Activated T-cell treated with anti-CD3 and anti-CD28 coated beads, Interleukin-2, amount 50 U/mL, for 24 hours (primary cell): ENCODE measurements at places on chromosomes 13 and 19.

DNA sequence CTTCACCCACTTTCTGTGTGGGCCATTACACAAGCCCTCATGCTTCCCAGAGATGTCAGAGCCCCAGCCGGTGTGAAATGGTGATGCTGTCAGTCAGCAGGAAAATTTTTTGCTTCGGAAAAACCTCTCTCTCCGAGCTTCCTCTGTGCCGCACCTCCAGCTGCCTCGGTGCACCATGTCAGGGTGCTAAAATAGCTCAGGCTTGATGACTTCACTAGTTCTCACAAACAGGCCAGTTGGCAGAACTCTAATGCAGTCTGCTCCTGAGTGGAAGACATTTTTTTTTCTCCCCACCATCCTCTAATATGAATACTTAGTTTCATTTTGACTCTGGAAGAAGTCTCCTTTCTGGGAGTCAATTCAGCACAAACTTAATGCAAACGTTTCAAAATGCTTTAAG is 71.3 kb downstream of the KLF12 start:
- peak; percentile 48 for DNase-seq

- no peak for DNase-seq
These were observed 283.1 kb downstream of the DCT start for GRCh38 chr13:94196413-94196812.

DNA sequence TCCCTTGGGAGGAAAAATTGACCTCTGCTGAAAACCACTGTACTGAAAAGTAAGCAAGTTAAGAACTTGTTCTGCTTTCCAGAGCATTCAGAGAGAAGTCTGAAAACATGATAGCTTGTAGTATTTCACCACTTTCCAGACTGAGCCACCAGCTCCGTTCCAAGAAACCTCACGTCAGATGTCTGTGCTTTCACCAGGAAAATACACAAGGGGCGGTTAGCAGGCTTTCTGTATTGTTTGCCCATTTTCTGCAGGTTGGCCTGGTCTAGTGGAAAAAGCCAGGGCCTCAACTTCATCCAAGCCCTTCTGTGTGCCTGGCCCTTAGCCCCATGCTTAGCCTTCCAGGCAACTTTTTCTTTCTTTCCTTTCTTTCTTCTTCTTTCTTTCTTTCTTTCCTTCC is 36.4 kb downstream of the RXFP2 start:
- DNase-seq = no peak

GRCh38 chr13:113074401-113074800 is 31.2 kb upstream of the F7 start:
- no peak for DNase-seq

DNA sequence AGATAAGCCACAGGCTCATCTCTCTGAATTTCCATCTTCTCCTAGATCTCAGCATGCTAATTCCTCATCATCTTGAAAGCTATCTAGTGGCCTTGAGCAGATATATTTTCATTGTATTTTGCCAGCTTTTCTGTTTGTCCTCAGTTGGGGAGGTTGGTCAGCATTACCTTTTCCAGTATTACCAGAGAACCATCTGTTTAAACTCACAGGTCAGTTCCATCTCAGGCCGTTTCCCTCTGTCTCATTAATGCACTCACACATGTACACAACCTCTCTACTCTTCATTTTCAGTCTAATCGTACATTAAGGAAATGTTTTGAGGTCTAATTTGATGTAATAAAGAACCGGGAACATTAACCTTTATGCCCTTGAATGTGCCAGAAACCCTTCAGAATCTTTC is 29.7 kb downstream of the USPL1 start:
- no peak for DNase-seq

DNA sequence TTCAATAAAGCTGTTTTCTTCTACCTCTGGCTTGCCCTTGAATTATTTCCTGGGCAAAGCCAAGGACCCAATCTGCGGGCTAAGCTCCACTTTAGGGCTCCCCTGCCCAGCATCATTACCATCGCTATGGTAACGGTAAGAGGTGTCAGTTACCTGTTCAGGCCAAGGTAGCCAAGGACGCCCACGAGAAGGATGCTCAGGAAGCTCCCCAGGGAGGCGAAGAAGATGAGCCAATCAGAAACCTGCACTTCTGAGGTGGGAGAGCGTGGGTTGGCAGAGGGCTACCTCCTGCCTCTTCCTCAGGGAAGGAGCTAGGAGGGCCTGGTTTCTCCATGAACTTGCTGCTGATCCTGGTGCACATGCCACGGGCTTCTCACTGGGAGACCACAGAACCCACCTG is 24.7 kb downstream of the IL12RB1 start:
- no peak for DNase-seq

GRCh38 chr13:112658808-112659207 is 31.0 kb upstream of the ATP11A start:
- no peak for DNase-seq

GRCh38 chr19:19721896-19722295 is 11.0 kb downstream of the ZNF14 start:
- DNase-seq = no peak

DNA sequence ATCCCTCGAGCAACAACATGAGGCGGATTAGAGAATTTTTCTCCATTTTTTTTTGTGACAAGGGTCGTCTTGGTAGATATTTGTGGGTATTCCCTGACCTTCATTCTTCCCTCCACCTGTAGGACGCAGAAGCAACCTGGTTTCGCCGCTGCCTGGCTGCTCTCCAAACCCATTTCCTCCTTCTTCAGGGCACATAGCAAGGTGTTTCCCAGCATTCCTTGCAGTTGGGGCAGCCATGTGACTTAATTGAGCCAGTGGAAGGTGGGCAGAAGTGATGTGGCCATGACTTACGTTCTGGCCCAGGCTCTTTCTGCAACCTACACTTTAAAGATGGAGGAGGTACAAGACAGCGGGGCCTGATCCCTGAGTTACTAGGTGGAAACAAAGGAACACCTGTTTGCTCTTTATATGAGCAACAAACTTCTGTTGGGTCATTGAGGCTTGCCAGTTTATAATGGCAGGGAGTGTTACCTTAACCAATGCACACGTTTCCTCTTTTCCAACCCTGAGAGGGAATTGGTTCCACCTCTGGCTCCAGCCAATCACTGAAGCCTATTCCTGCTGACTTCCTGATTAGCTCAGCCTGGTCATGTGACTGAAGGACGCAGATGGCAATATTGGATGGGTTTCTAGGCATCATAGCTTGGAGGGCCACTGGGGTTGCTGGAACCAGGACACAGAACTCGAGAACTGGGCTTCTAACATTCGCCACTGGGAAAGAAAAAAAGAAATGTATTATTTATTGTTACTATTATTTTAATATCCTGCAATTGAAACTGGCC is 30.8 kb upstream of the ZNRF4 start:
- DNase-seq = no peak

GRCh38 chr13:43326100-43326499 is 302.7 kb downstream of the DNAJC15 start:
- no peak for DNase-seq

DNA sequence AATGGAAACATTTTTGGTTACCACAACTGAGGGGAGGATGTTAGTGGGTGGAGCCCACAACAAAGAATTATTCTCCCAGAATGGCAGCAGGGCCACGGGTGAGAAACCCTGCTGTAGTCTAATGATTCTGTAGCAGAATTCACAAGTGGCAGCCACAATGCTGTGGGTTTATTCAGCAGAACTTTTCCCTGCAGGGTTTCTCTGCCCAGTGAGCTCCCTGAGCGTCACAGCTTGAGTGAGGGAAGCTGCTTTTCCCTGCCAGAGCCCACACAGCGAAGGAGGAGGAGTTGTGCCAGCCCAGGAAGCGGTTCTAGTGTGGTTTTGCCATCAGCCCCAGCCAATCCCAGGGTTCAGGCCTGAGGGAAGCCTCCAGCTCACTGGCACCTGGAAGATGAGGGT is 4.4 kb downstream of the ATP12A start:
- peak; percentile 49 for DNase-seq

GRCh38 chr19:2479556-2480194 is 3.7 kb downstream of the GADD45B start:
- DNase-seq = no peak

GRCh38 chr19:55699221-55699620 is 24.2 kb downstream of the EPN1 start:
- DNase-seq = no peak

GRCh38 chr19:12987190-12987589 is 8.1 kb upstream of the NFIX start:
- DNase-seq = no peak

GRCh38 chr13:96996107-96996506 is 1.8 kb upstream of the OXGR1 start:
- DNase-seq = no peak

DNA sequence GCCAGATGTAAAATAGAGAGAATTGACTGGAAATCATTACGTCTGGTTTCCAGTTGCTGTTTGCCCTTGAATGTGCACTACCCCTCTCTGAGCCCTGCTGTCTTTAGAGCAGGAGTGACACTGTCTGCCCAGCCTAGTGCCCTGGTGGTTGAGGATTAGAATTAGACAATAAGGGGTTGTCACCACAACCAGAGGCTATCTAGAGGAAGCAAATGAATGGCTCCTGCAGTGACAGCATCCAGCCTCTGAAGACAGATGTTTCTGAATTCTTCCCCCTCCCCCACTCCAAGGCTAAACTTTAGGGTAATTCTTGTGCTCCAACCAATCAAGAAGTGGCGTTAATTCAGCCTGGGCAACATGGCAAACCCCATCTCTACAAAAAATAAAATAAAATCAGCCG is 2.0 kb downstream of the RAB8A start:
- DNase-seq = no peak

GRCh38 chr19:42121036-42121621 is 11.1 kb downstream of the POU2F2 start:
- no peak for DNase-seq

DNA sequence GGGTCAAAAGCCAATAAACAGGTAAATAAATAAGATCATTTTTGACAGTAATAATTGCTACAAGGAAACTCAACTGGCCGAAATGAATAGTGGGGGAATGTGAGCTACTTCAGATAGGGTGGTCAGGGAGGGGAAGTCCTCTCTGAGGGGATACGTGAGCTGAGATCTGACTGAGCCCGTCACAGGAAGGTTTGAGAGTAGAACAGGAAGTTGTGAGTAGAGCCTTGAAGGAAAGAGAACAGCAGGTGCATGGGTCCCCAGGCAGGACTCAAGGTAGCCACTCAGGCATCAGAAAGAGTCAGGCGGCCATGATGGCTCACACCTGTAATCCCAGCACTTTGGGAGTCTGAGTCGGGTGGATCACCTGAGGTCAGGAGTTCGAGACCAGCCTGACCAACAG is 6.3 kb downstream of the IRGQ start:
- DNase-seq = no peak

DNA sequence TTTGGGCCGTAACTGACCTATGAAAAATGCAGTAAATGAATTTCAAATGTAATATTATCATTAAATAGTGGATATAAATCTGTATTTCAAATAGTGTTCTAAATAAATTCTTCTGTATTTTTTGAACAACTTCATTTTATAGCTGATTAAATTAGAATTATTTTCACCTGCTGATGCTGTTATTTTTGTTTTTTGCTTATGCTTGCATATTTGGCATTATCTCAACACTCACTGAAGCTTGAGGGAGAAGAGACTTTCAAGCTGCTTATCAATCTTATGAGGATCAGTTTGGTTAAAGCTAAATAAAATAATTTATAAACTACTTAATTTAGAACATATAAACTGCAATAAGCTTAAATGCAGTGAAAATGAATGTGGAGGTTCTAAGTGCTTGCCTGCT is 251.3 kb upstream of the PCDH9 start:
- DNase-seq = no peak
